A549 treated with DMSO at 1 μM for 4 hours (cell line): ENCODE measurements at places on chromosomes 3 and 15. TPM values are rescaled to one million over a fixed set of nuclear protein-coding genes. Genes with fewer than 3 reads are reported as not detected.

PLA1A gene
- total RNA-seq = 0.13 to 0.45 TPM (median 0.22 TPM) in 5 replicates

CFAP161 gene
- not detected in 5 replicates for total RNA-seq

RTP4 gene
- total RNA-seq = not detected in 5 replicates

PAK6 gene
- 0.14 to 0.56 TPM (median 0.31 TPM) in 5 replicates for total RNA-seq

CELSR3 gene
- total RNA-seq = 3.7 to 5.5 TPM (median 4.5 TPM) in 5 replicates

C3orf62 gene
- total RNA-seq = 1.8 to 2.5 TPM (median 2.0 TPM) in 5 replicates

IL20RB gene
- total RNA-seq = 0.77 to 1.2 TPM (median 0.84 TPM) in 5 replicates

GOLGA8T gene
- 0.66 to 1.7 TPM (median 1.3 TPM) in 5 replicates for total RNA-seq

MCTP2 gene
- not detected in 5 replicates for total RNA-seq

ITGB5 gene
- 382 to 429 TPM (median 404 TPM) in 5 replicates for total RNA-seq

GAP43 gene
- 0.05 to 0.06 TPM in 2 of 5 replicates, not detected in the others for total RNA-seq

RPL32 gene
- 2,298 to 2,477 TPM (median 2,341 TPM) in 5 replicates for total RNA-seq

UBE2E1 gene
- 90.6 to 109 TPM (median 97.4 TPM) in 5 replicates for total RNA-seq

GATM gene
- total RNA-seq = 2.3 to 3.1 TPM (median 2.5 TPM) in 5 replicates

KLHL40 gene
- not detected in 5 replicates for total RNA-seq

PYGO1 gene
- 7.5 to 9.7 TPM (median 7.9 TPM) in 5 replicates for total RNA-seq

GABRB3 gene
- total RNA-seq = 65.5 to 99.5 TPM (median 86.7 TPM) in 5 replicates

ERICH6 gene
- 0.07 to 0.08 TPM in 2 of 5 replicates, not detected in the others for total RNA-seq

RHCG gene
- 33.6 to 42.7 TPM (median 35.6 TPM) in 5 replicates for total RNA-seq

TUSC7 gene
- total RNA-seq = not detected in 5 replicates

TMEM212 gene
- not detected in 5 replicates for total RNA-seq

TTC21A gene
- total RNA-seq = 1.3 to 2.5 TPM (median 1.8 TPM) in 5 replicates

NFKBIZ gene
- 4.7 to 8.1 TPM (median 6.8 TPM) in 5 replicates for total RNA-seq

TM4SF18 gene
- total RNA-seq = 44.7 to 51.2 TPM (median 50.3 TPM) in 5 replicates

CLDN18 gene
- not detected in 5 replicates for total RNA-seq

FAM107A gene
- total RNA-seq = not detected in 5 replicates
